Bladder microvascular endothelial cell (primary cell): ENCODE measurements at places on chromosomes 7 and 10. TPM values are rescaled to one million over a fixed set of nuclear protein-coding genes. Genes with fewer than 3 reads are reported as not detected.

NCF1 gene
- not detected in 2 replicates for total RNA-seq

ATOH7 gene
- not detected in 2 replicates for total RNA-seq

FBH1 gene
- 78.5 and 129 TPM in 2 replicates for total RNA-seq

CCL24 gene
- total RNA-seq, result not detected in 2 replicates

LIPK gene
- total RNA-seq, result not detected in 2 replicates

CLDN15 gene
- 1.8 and 4.5 TPM in 2 replicates for total RNA-seq

NEURL1 gene
- total RNA-seq, result under 0.01 and 0.06 TPM in 2 replicates

NODAL gene
- not detected in 2 replicates for total RNA-seq

ZNF425 gene
- total RNA-seq, result 1.3 and 2.1 TPM in 2 replicates

AKR1C8 gene
- total RNA-seq, result 0.16 TPM in 1 of 2 replicates, not detected in the other

NCOA4 gene
- 187 and 219 TPM in 2 replicates for total RNA-seq

TDRD1 gene
- total RNA-seq, result not detected in 2 replicates

TACC2 gene
- total RNA-seq, result 6.0 and 6.1 TPM in 2 replicates

VAX1 gene
- total RNA-seq, result not detected in 2 replicates

VGF gene
- not detected in 2 replicates for total RNA-seq

PRSS37 gene
- total RNA-seq, result not detected in 2 replicates

PRKCQ gene
- 0.16 and 0.31 TPM in 2 replicates for total RNA-seq

SHTN1 gene
- 0.65 and 4.7 TPM in 2 replicates for total RNA-seq

IFIT1B gene
- not detected in 2 replicates for total RNA-seq

TLL2 gene
- 0.06 TPM in 1 of 2 replicates, not detected in the other for total RNA-seq

WEE2 gene
- total RNA-seq, result not detected in 2 replicates
